ENCODE measurements at places on chromosomes 5 and 9.

- DNase-seq, result peak; percentile 53
Measured at GRCh38 chr5:76256116-76256889, 146.8 kb upstream of the IQGAP2 start.

DNA sequence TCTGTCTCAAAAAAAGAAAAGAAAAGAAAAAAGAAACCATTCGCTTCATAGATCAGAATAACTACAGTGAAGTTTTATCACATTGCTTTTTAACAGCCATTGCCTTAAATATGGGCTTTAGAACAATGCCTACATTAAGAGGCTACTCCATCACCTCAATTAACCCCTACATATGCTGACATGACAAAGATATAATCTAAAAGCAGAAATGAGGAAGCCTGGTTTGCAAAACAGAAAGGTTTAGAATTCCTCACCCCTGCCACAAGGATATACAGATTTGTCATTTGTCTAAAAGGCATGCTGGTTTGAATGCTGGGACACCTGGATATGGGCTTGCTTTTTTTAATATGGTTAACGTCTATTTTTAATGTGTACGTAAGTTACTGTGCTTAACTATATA, 1353.0 kb upstream of the C9orf72 start:
- DNase-seq, result no peak

DNA sequence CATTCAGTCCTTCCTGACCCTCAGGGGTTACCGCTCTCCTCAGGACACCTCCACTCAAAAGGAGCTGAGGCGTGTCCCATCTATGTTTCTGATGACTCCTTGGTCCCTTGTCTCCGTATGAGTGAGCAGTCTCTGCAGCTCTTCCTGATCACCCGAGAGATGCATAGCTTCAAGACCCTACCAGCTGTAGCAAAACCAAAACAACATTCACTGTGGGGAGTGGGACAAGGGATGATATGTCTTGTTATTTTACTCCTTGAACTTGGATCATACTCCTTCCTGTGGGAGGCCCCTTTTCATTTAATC, 14.4 kb downstream of the GLDC start:
- no peak for DNase-seq

DNA sequence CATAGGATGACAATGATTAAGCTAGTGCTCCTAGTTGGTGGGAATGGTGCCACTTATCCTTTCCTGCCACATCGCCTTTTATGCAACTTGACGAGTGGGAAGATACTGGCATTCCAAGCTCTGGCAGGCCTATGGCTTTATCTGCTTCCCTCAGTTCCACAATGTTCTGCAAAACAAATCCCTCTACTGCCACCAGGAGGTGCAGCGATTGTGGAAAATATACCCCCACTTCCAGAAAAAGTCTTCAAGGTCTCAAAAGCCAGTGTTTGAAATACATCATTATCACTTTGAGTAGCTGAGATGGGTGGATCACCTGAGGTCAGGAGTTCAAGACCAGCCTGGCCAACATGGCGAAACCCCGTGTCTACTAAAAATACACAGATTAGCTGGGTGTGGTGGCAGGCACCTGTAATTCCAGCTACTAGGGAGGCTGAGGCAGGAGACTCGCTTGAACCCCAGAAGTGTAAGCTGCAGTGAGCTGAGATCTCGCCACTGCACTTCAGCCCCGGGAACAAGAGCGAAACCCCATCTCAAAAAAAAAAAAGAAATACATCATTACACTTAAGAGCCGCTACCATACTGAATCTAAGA, 3.4 kb downstream of the CLINT1 start:
- peak; percentile 27 for DNase-seq

- no peak for DNase-seq
Measured at GRCh38 chr5:174664180-174664850, 60.1 kb upstream of the MSX2 start.

All from activated T-cell treated with anti-CD3 and anti-CD28 coated beads, Interleukin-2, amount 50 U/mL, for 1 hour (primary cell).